ENCODE measurements at places on chromosomes 13 and 19.

DNA sequence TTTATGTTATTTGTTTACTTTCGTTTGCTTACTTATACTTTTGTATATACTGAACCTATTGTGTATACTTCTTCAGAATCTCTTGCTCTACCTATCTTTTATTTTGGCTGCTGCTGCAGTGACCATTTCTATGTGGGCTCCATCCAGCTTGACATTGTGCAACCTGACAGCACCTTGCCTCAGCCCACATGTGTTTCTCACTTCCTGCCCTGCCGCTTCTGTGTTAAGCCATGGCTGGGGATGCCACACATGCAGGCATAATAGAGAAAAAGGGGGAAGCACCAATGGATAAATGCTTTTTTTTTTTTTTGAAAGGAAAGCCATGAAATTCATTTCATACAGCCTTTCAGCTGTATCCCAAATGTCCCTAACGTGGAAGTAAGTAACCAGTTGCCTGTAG, 147.6 kb downstream of the RBM26 start:
- DNase-seq, result no peak

DNA sequence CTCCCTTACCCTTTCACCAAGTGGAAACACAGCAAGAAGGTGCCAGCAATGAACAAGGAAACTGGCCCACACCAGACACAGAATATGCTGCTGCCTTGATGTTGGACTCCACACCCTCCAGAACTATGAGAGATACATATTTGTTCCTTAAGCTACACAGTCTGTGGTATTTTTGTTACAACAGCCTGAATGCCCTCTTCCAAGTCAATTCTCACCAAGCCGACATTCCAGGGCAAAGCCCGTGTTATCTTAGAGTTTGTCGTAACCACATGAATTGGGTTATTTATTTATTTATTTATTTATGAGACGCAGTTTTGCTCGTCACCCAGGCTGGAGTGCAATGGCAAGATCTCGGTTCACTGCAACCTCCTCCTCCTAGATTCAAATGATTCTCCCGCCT, 14.9 kb downstream of the FGF21 start:
- no peak for DNase-seq

DNA sequence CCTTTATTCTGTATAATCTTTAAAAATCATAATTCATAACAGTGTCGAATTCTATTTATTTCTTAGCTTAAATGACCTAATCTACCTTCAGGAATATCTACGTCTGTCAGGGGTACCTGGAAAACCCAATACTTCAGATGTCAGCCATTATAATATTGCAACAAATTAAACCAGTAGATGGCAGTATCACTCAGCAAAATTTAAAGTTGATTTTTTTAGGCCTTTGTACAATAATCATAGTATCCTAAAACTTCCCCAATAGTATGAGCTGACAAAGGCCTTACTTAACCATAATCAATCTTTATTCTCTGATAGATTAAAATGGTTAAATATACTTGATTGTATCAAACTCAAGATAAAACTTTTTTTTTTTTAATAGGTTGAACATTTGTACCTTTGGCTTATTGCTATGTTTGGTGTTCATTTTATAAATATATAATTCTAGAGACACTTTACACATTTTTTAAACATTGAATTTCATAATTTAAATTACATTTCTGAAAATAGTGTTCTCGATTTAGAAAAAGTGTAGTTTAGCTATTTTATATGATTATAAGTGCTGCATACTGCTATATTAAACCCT, 830.2 kb upstream of the SPRY2 start:
- DNase-seq, result no peak

DNA sequence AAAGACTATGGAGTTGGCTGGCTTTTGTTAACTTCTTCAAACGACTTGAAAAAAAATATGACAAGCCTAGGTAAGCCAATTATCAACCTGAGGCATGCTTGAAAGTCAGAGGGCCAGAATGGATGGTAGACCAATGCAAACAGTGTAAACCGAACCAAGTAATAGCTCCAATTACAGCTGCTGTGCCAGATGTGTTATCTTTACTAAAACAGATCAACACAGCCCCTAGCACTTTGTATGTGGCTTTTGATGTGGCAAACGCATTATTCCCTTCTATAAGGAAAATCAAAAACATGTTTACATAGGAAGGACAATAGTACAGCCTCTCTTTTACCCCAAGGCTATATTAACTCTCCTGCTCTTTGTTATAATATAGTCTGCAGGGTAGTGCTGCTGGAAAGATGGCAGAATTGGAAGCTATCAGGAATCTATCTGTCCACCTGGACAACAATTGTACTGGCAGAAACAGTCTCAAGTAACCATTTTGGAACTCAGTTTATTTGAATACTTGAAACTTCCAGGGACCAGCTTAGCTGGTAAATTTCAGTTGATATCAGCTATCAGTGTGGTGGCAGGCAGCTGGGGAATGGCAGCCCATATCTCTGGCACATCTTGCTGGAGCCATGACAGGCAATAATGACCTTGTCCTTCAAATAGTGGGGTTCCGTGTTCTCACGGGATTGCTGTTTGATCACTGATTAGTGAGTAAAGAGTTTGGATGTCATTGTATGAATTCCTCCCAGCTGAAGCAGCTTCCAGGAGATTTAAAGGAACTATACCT, 144.4 kb upstream of the WASF3 start:
- DNase-seq, result no peak

DNA sequence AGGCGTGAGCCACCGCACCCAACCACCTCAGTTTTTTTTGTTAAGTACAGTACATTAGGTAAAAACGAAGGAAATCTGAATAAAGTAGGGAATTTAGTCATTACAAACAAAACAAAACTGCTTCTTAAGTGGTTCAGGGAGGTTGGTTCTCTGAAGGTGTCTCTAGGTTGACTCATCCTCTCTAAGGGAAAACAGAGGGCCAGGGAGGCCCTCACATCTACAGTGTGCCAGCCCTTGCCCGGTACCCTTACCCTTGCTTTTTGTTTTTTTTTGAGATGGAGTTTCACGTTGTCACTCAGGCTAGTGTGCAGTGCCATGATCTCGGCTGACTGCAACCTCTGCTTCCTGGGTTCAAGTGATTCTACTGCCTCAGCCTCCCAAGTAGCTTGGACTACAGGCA, 17.2 kb upstream of the JUND start:
- no peak for DNase-seq

DNA sequence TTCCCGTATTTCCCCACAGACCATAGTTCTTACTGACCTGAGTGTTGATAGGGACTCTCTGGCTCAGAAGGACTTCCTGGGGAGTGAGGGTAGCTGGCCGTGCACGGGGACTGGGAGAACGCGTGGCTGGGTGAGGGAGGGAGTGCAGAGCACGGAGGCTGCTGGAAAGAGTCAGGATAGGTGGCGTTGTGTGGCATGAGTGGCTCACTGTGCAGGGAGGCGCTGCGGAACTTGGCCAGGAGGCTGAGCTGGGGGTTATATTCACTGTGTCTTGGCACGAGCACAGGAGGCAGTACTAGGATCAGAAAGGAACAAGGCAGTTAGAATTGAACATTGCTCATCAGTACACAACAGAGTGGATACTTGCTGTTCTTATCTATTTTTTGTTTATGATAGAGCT, 47.4 kb downstream of the SMAD9 start:
- DNase-seq, result no peak

- DNase-seq, result no peak
These were observed 10.0 kb downstream of the POLRMT start for GRCh38 chr19:623175-623916.

- no peak for DNase-seq
These were observed 278.7 kb upstream of the GPC6 start for GRCh38 chr13:92947770-92948434.

- no peak for DNase-seq
These were observed 133.4 kb downstream of the NUFIP1 start for GRCh38 chr13:44855860-44856259.

DNA sequence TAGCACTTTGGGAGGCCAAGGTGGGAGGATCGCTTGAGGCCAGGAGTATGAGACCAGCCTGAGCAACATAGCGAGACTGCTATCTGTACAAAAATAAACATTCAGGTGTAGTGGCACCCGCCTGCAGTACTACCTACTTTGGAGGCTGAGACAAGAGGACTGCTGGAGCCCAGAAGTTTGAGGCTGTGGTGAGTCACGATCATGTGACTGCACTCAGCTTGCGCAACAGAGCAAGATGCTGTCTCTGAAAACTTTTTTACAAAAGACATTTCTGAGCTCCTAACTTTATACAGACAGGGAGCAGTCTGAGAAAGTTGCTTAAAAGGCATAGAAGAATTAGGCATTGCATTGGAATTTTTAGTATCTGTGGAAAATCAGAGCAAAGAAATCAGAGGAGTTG, 10.4 kb upstream of the TBC1D4 start:
- no peak for DNase-seq

DNA sequence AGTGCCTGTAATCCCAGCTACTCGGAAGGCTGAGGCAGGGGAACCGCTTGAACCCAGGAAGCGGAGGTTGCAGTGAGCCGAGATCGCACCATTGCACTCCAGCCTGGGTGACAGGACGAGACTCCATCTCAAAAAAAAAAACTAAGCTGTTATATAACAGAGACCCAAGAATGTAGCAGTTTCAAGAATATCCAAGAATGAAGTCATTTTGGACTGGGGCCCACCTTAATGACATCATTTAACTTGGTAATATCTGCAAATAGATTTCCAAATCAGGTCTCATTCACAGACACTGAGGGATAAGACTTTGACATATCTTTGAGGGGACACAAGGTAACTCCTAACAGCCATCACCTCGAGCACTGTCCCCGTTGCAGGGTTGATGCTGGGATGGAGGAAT, 36.5 kb upstream of the MRI1 start:
- DNase-seq, result peak; percentile 51

GRCh38 chr19:9673912-9674662, 813 bp downstream of the ZNF562 start:
- DNase-seq, result no peak

- DNase-seq, result no peak
These were observed 11.3 kb downstream of the AP1M1 start for GRCh38 chr19:16208847-16209665.

GRCh38 chr13:48723168-48723567, 69.4 kb downstream of the CYSLTR2 start:
- DNase-seq, result no peak

DNA sequence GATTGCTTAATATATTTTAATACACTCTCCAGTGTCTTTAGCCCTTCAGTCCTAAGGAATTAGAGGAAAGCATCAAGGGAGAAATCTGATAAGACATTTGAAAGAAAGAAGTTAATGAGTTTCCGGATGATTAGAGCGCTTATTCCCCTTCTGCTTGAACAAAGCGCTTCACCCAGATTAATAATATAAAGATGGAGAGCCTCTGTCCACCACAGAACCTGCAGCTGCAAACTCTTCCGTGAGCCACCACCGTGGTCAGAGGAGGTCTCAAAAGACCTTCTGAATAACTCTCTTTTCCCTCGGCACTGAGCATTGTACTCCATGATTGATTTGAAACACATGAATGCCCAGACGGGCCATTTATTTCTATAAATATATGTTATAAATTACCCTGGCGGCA, 14.2 kb upstream of the TUBGCP3 start:
- DNase-seq, result no peak

GRCh38 chr19:57241176-57241575, 744 bp downstream of the ZNF805 start:
- no peak for DNase-seq

GRCh38 chr13:32426191-32426989, 1.5 kb downstream of the N4BP2L1 start:
- DNase-seq, result no peak

DNA sequence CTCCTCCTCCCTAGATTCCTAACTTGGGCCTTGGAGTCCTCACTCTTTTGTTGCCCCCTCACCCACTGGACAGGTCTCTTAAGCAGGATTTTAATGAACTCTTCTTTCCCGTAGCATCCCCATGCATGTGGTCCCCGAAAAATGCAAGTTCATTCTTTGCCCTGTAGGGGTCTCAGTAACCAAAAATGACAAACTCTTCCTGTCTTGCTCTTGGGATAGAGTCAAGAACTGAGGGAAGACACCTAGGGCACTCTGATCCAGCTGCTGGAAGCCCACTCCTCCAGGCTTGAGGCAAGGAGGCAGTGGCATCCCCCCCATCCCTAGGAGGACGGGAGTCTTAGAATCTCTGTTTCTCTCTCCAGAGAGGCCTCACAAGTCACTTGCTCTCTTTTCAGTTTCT, 987.0 kb downstream of the DIAPH3 start:
- DNase-seq, result no peak
